ENCODE measurements at places on chromosomes 7 and 10. TPM values are rescaled to one million over a fixed set of nuclear protein-coding genes. Genes with fewer than 3 reads are reported as not detected.
A peak's percentile ranks its signal among the peaks of the same experiment; 100 is the strongest.

Gene CDHR1
- total RNA-seq: not detected

Gene PALD1
- not detected for total RNA-seq

- DNase-seq: no peak
Measured at GRCh38 chr10:112911206-112911605, 38.8 kb upstream of the TCF7L2 start.

GRCh38 chr7:140696680-140697446 is at the start of gene NDUFB2:
TSS of gene NDUFB2 (plus strand) at chr7:140696708. CDS start at chr7:140696745, 37 bp downstream.
- peak; percentile 65 for DNase-seq

DNA sequence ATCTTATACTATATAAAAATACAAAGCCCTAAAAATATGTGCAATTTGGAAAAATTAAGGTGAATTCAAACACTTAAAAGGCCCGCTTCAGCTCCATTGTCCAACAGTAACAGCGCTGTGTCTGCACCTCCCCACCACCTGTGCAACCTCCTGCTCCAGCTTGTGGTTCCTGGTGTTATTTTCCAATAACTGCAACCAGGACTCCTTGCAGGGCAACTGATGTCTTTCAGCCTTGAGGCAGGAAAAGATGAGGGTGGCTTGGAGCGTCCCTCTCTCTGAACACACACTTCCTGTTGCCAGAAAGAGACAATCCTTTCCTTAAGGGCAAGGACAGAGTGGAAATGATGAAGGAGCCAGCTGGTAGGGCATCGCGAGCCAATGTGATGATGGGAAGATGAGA is 336.0 kb downstream of the GLRX3 start:
- DNase-seq: no peak

GRCh38 chr10:118590334-118590733 is 5.1 kb downstream of the PRLHR start:
- peak; percentile 12 for DNase-seq

DNA sequence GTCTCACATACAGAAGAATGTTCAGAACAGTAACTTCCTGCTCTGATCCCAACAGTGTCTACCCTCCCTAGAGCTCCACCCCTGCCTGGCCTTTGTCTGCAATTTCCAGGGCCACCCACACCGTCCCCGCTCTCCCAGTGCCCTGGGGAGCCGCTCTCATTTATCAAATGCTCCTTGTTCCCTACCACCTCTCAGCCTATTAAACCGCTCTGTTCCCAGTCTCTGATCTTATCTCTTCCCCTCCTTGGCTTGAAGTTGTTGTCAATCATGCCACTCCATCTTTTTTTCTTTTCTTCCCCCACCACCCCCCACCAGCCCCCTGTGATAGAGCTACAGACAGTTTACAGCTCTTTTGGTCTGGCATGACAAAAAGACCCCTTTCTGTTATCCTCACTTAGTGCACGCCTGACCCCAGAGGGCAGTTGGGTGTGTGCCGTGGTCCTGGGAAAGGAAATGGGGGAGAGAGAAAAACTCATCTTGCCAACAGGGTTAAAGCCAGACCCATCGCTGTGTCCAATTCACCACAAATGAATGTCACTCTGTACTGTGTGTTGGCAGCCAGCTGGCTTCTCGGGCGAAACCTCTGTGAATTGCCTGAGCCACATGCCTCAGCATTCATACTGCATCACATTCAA is 28.8 kb upstream of the HECTD2 start:
- no peak for DNase-seq

DNA sequence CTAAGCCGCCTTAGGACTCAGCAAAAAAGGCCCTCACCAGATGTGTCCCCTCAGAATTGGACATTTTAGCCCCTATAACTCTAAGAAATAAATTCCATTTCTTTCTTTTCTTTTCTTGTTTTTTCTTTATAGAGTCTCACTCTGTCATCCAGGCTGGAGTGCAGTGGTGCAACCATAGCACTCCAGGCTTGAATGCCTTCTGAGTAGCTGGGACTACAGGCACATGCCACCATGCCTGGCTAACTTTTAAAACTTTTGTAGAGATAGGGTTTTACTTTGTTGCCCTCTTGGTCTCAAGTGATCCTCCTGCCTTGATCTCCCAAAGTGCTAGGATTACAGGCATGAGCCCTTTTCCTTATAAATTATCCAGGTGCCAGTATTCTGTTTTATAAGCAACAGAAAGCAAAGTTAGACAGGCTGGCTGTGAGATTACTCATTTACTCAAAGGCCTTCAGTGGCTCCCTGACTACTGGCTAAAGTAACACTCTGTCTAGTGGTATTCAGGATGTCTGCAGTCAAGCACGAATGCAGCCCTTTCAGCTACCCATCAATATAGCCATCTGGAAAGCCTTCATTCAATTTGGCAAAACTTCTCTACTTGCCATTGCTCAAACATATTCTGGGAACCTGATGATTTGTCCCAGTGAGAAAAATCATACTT is 128.6 kb downstream of the ICA1 start:
- no peak for DNase-seq

GRCh38 chr7:143511593-143512047 is 33.9 kb downstream of the TAS2R41 start:
- DNase-seq: no peak

GRCh38 chr7:19772306-19772705 is 1.1 kb downstream of the TMEM196 start:
- DNase-seq: no peak

DNA sequence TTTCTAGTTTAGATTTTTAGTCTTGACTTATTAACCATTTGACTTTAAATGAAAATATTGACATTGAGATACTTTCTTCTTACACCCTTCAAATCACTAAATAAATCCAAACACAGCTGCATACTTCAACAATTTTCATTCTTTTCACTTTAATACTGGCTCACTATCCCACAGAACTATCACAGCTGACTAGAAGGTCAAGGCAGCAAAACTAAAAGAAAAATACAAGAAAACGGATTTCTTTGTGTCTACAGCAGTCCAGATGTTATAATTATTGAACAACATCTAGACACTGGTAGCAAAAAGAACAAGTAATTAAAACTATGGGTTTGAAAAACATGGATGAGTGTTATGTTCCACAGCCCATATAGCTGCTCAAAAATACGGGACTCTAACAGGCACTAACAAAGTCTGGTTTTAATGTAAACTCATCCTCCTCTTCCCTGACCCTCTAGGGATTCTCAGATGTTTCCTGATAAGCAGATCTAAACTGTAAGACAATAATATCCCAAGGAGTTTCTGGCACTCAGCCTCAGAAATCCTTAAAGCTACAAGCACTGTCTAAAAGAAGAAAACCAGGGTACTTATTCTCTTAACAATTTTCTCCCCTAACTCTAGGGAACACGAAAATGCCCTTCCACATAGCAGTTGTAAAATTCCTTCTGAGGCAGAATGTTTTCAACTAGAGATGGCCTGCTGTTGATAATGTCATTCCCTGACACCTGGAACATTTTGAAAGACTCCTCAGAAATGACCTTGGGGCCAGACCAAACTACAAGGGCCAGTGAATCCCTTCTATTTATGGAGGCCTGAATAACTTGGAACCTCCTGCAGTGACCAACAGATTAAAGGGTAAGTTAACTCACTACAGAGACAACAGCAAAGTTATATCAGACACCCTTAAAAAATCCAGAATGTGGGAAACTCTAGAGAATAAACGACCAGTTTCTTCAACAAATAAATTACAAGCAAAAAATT is 12.8 kb downstream of the DNMBP start:
- DNase-seq: peak; percentile 38
